ENCODE measurements at places on chromosomes 6 and 20.
A peak's percentile ranks its signal among the peaks of the same experiment; 100 is the strongest.

DNA sequence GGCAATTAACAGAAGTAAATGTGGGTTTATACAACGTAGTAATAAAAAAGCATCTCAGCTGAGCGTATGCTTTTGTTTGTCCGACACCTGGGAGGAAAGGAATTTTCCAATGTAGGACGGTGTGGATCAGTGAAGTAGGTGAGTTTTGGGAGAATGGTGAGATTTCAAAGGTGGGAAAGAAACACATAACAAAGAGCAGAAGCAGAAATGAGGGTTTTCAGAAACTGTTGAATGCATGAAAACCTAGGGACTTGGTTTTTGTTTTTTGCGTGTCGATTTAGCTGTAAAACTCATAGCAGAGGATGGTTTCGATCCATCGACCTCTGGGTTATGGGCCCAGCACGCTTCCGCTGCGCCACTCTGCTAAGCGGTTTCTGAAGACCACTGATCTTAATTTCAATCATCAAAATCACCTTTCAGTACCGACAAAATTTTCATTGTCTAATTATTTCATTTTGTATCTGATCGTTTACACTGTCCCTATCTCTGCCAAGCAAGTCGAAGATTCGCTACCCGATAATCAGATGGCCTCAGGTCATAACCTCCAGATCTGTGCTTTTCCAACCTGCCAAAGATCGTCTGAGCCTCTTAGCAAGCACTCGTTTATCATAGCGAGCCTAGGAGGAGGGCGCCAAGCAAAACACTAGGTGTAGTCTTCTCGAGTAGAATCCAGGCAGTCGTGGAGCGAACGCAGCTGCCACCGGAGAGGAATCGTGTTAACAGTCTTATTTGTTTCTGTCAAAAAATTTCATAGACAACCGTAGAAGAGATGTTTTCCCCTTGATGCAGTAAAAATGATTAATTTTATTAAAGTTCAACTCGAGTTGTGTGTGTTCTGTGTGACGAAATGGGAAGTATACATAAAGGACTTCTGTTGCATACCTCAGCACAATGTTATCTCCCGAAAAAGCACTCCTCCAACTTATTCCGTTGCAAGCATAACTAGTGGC, 20.9 kb upstream of the POM121L2 start:
- peak; percentile 72 for DNase-seq

GRCh38 chr20:62831361-62831788, 14.5 kb downstream of the COL9A3 start:
- no peak for DNase-seq

GRCh38 chr6:127332383-127332961, 10.9 kb downstream of the ECHDC1 start:
- no peak for DNase-seq

GRCh38 chr6:155010940-155011339, 15.8 kb downstream of the TIAM2 start:
- DNase-seq: no peak

DNA sequence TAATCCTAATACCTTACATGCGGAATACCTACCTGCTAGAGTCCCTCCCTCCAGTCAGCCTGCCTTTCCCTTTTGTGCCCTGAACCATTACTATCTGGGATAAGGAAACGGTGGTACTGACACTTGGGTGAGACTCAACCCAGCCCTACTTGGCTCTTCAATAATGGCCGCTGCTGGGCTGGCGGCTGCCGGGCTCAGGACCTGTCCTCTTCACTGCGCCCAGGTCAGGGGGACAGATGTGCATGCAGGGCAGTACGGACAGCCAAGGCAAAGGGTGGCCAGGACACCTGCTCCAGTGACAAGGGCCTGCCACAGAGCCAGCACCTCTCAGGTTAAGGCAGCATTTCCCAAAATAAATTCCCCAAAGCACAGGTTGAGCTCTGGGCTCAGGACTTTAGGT, 29.9 kb downstream of the UBE2V1 start:
- DNase-seq: no peak

GRCh38 chr6:95143408-95144180, 433.7 kb upstream of the MANEA start:
- DNase-seq: no peak

- DNase-seq: no peak
Measured at GRCh38 chr6:136244061-136244616, 6.0 kb downstream of the MTFR2 start.

- DNase-seq: no peak
Measured at GRCh38 chr6:88142297-88142668, 23.9 kb downstream of the CNR1 start.

Data from CD4-positive, alpha-beta T cell (primary cell).